Naive B cell (primary cell): ENCODE measurements at places on chromosomes 16 and 17.

- no peak for DNase-seq
Measured at GRCh38 chr16:14378689-14379467, 251.2 kb downstream of the PARN start.

- no peak for DNase-seq
Measured at GRCh38 chr17:9672691-9673090, 27.4 kb downstream of the USP43 start.

- DNase-seq: no peak
Measured at GRCh38 chr17:56808503-56808902, 25.2 kb downstream of the C17orf67 start.

DNA sequence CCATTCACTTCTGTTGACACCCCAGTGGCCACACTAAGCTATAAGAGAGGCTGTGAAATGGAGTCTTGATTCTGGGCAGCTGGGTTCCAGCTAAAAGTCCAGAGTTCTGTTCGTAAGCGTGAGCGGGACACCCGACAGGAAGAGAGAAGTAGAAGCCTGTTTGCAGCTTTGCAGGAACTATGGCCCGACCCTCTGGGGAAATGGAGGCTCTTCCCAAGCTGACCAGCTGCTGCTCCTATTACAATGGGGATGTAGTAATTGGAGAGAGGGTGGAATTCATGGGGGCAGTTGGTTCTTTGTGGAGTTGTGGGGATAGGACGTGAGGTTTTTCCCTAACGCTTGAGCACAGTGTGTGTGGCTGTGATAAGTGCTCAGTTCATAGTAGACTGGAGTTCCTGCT lies 28.4 kb downstream of the UBALD1 start:
- DNase-seq: no peak

DNA sequence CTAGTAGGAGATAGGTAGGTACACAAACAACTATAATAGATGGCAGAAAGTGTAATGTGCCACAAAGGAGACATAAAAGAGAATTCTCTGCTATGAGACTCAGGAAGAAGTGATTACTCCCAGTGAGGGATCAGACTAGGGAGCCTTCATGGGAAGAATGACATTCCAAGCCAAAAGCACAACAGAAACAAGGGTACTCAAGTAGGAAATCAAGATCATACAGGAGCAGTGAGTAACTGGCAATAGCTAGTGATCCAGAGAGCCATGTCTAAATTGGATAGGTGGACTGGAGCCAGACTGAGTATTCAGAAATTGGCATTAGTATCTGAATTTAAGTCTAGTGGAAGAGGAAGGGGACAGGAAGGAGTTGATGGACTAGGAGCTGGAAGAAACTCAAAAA lies 10.7 kb downstream of the RFFL start:
- DNase-seq: no peak

GRCh38 chr16:17177959-17178905 lies 292.5 kb downstream of the XYLT1 start:
- no peak for DNase-seq

GRCh38 chr17:74408262-74408661 lies 23.6 kb upstream of the GPRC5C start:
- no peak for DNase-seq
